ENCODE measurements at places on chromosomes 5 and 9.

GRCh38 chr5:81778642-81779041 lies 27.7 kb upstream of the SSBP2 start:
- no peak overlapping the region for H3K27ac ChIP-seq
- no peak overlapping the region for H3K4me3 ChIP-seq
- no peaks in the 10 kb centered on the region for H3K36me3 ChIP-seq
- no peaks in the 10 kb centered on the region for H3K4me1 ChIP-seq

- H3K27ac ChIP-seq = no peak overlapping the region
- no peaks in the 10 kb centered on the region for H3K27me3 ChIP-seq
- H3K4me1 ChIP-seq = no peaks in the 10 kb centered on the region
- DNase-seq = no peak
- H3K36me3 ChIP-seq = peaks cover 24% of the 10 kb centered on the region
These were observed 23.1 kb downstream of the DDX31 start for GRCh38 chr9:132646726-132647125.

- no peaks in the 10 kb centered on the region for H3K27me3 ChIP-seq
- H3K27ac ChIP-seq = no peak overlapping the region
- no peak for DNase-seq
- H3K4me3 ChIP-seq = no peak overlapping the region
- H3K36me3 ChIP-seq = no peaks in the 10 kb centered on the region
- peaks cover 2% of the 10 kb centered on the region for H3K4me1 ChIP-seq
These were observed 98.2 kb downstream of the NDFIP1 start for GRCh38 chr5:142206801-142207200.

- no peak overlapping the region for H3K4me3 ChIP-seq
- H3K27me3 ChIP-seq = no peaks in the 10 kb centered on the region
- no peak overlapping the region for H3K27ac ChIP-seq
- no peaks in the 10 kb centered on the region for H3K4me1 ChIP-seq
These were observed 176.0 kb downstream of the ATP10B start for GRCh38 chr5:160675988-160676387.

GRCh38 chr9:24899463-24899862 lies 353.8 kb upstream of the IZUMO3 start:
- no peak overlapping the region for H3K27ac ChIP-seq
- DNase-seq = no peak
- H3K4me1 ChIP-seq = no peaks in the 10 kb centered on the region
- H3K36me3 ChIP-seq = no peaks in the 10 kb centered on the region
- H3K4me3 ChIP-seq = no peak overlapping the region
- H3K27me3 ChIP-seq = no peaks in the 10 kb centered on the region

GRCh38 chr5:123885081-123885480 lies 373.1 kb downstream of the CSNK1G3 start:
- no peak for DNase-seq
- no peaks in the 10 kb centered on the region for H3K4me1 ChIP-seq
- no peaks in the 10 kb centered on the region for H3K27me3 ChIP-seq
- H3K27ac ChIP-seq = no peak overlapping the region
- no peak overlapping the region for H3K4me3 ChIP-seq
- H3K36me3 ChIP-seq = no peaks in the 10 kb centered on the region

GRCh38 chr5:82564963-82565362 lies 286.8 kb upstream of the RPS23 start:
- no peak overlapping the region for H3K27ac ChIP-seq
- no peak overlapping the region for H3K4me3 ChIP-seq

GRCh38 chr9:107586493-107586892 lies 96.9 kb upstream of the KLF4 start:
- H3K27me3 ChIP-seq = no peaks in the 10 kb centered on the region
- DNase-seq = no peak
- no peaks in the 10 kb centered on the region for H3K36me3 ChIP-seq
- H3K27ac ChIP-seq = no peak overlapping the region
- H3K4me3 ChIP-seq = no peak overlapping the region
- H3K4me1 ChIP-seq = no peaks in the 10 kb centered on the region

DNA sequence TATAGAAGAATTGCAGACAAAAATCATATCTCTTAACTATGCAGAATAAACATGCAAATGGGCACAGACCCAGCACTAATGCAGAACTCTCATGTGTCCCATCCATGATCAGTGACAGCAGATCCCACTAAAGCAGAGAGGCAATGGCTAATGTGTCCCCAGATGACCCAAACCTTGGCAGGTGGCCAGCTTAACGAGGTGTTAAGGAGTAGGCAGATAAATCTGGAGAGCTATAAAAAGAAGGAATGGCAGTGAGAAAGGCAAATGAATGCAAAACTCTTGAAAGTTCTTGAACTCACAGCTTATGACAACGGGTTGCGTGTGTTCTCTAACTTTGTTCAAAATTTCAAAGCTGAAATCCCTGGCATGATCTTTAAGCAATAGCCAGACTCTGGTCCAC lies 265.4 kb downstream of the RASEF start:
- no peaks in the 10 kb centered on the region for H3K27me3 ChIP-seq
- no peak for DNase-seq
- H3K36me3 ChIP-seq = no peaks in the 10 kb centered on the region
- H3K4me1 ChIP-seq = peaks cover 1% of the 10 kb centered on the region
- no peak overlapping the region for H3K4me3 ChIP-seq
- no peak overlapping the region for H3K27ac ChIP-seq
